ENCODE measurements at places on chromosomes 16 and 17. TPM values are rescaled to one million over a fixed set of nuclear protein-coding genes. Genes with fewer than 3 reads are reported as not detected.

The CHST4 gene
- total RNA-seq: not detected

The ZG16B gene
- total RNA-seq: 0.66 TPM

The G6PC1 gene
- total RNA-seq: not detected

The CA10 gene
- not detected for total RNA-seq

The GSDMA gene
- not detected for total RNA-seq

The YBX2 gene
- 0.45 TPM for total RNA-seq
